ENCODE measurements at places on chromosomes 5 and 9. TPM values are rescaled to one million over a fixed set of nuclear protein-coding genes. Genes with fewer than 3 reads are reported as not detected.

The GAS1 gene
- total RNA-seq = 980 TPM

The TERT gene
- total RNA-seq = not detected

The EGR1 gene
- 0.97 TPM for total RNA-seq

The ISL1 gene
- total RNA-seq = not detected

The PHF24 gene
- under 0.01 TPM for total RNA-seq

The C5orf46 gene
- total RNA-seq = not detected

The FTMT gene
- total RNA-seq = not detected

The WDR36 gene
- total RNA-seq = 51.0 TPM

The SPINK6 gene
- not detected for total RNA-seq

The PDE6A gene
- not detected for total RNA-seq

The IFNB1 gene
- not detected for total RNA-seq

The LCN12 gene
- total RNA-seq = not detected

The VAV2 gene
- 11.4 TPM for total RNA-seq

The ADCY2 gene
- total RNA-seq = 0.65 TPM

The PELO gene
- total RNA-seq = 27.4 TPM

The EQTN gene
- not detected for total RNA-seq

The CTSV gene
- not detected for total RNA-seq

The GNA14 gene
- 3.4 TPM for total RNA-seq

The GARIN3 gene
- not detected for total RNA-seq

The C5orf63 gene
- 2.3 TPM for total RNA-seq

The GRXCR2 gene
- total RNA-seq = not detected

The ROR2 gene
- total RNA-seq = 26.4 TPM

The SURF4 gene
- total RNA-seq = 466 TPM

The SH3RF2 gene
- 1.5 TPM for total RNA-seq

The GPR150 gene
- under 0.01 TPM for total RNA-seq

The TNC gene
- 1,310 TPM for total RNA-seq

The SPATA31D4 gene
- not detected for total RNA-seq

The TMEFF1 gene
- 9.1 TPM for total RNA-seq

The VLDLR gene
- 8.4 TPM for total RNA-seq

The DNM1 gene
- 119 TPM for total RNA-seq

The GFRA3 gene
- not detected for total RNA-seq

The MEF2C gene
- 30.8 TPM for total RNA-seq

The CYLC2 gene
- not detected for total RNA-seq

The NKD2 gene
- not detected for total RNA-seq

The TAF11L11 gene
- not detected for total RNA-seq

The MEIKIN gene
- total RNA-seq = not detected

The KIF4B gene
- under 0.01 TPM for total RNA-seq

The TUSC1 gene
- 30.7 TPM for total RNA-seq

The ORM2 gene
- not detected for total RNA-seq

The AGXT2 gene
- not detected for total RNA-seq

The LHX2 gene
- not detected for total RNA-seq

The RARS1 gene
- 145 TPM for total RNA-seq

The CDH9 gene
- total RNA-seq = not detected

The GRM6 gene
- under 0.01 TPM for total RNA-seq

The CPLANE1 gene
- total RNA-seq = 29.4 TPM

The APBA1 gene
- 11.5 TPM for total RNA-seq

The AK8 gene
- total RNA-seq = 0.85 TPM

The EDIL3 gene
- 120 TPM for total RNA-seq

The TEX48 gene
- not detected for total RNA-seq
